Gastrocnemius medialis (tissue), 4 donors: ENCODE measurements at places on chromosomes 2 and 18. TPM values are rescaled to one million over a fixed set of nuclear protein-coding genes. Genes with fewer than 3 reads are reported as not detected.

DNA sequence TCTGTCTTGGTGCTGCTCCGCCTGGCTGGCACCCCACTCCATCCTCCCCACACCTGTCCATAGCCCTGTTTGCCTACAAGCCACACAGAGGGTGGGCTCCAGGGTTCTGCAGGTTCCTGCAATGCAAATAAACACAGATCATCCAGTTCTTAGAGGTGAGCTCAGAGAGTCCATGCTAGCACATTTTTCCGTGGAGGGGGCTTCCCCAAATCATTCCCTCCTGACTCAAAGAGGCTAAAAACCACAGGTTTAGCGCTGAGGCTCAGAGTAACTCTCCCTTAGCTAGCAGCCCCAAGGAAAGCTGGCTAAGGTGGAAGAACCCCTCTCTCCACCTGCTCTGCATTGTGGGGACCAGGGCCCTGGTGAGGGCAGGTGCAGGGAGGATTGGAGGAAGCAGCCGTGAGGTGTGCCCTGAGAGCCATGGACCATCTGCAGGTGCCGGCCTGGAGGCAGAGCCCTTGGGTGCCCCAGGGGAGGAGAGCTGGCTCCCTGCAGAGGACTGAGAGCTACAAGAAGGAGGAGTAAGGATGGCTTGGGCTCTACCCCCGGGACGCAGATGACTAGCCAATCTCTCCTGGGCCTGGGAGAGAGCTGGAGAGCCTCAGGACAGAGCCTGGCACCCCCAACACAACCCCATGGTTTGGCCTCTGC, 23.8 kb upstream of the TEX44 start:
- DNase-seq: no peak

GRCh38 chr2:85755122-85756027, 1.6 kb downstream of the ATOH8 start:
- no peak for DNase-seq

- no peak for DNase-seq
Observed at GRCh38 chr18:24659827-24660720, 199.6 kb downstream of the HRH4 start.

DNA sequence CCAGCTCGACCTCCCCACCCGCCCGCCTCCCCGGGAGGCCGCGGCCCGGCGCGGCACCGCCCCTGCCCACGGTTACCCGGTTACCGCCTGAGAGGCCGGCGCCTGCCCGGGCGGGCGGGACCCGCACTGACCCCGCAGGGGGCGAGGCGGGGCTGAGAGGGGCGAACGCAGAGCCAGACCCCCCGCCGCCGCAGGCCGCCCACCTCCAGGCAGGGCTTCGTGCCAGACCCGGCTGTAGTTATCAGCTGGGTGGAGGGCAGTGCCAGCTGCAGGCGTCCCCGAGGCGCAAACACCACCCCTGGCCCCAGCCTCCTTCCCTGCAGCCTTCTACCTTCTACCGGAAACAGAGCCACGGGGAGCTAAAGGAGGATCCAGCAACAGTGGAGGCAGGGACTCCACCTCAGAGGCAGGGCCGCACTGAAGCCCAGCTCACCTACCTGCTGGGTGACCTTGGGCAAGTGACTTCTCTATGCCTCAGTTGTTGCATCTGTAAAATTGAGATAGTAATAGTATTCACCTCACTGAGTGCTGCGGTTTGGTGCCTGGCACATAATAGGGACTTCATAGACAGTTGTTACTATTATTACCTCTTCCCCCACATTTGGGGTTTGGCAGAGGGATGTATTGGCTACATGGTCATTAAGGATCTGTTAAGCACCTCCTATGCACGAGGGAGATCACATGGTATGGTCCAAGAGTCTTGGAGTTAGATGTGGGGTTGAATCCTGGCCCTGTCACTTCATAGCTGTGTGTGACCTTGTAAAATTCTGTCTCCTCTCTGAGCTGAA, 231.6 kb upstream of the SMAD2 start:
- no peak for DNase-seq

DNA sequence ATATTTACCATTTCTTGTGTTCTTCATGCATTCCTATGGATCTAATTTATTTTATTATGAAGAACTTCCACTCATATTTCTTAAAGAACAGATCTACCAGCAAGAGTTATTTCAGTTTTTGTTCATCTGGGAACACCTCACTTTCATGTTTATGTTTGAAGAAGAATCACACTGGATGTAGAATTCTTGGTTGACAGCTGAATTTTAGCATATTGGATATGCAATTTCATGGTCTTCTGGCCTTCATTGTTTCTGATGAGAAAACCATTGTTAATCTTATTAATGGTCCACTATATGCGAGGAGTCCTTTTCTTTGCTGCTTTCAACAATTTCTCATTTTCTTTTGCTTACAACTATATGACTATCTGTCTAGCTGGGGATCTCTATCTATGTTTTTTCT, 189.2 kb downstream of the UXS1 start:
- DNase-seq: no peak

- no peak for DNase-seq
Observed at GRCh38 chr18:44411262-44411905, 269.3 kb upstream of the SETBP1 start.

GRCh38 chr2:168821577-168821976, 19.1 kb downstream of the NOSTRIN start:
- DNase-seq: no peak

GRCh38 chr2:228545748-228546145, 364.3 kb upstream of the SPHKAP start:
- DNase-seq: no peak

GRCh38 chr2:203728321-203728720, 21.9 kb downstream of the CD28 start:
- no peak for DNase-seq

DNA sequence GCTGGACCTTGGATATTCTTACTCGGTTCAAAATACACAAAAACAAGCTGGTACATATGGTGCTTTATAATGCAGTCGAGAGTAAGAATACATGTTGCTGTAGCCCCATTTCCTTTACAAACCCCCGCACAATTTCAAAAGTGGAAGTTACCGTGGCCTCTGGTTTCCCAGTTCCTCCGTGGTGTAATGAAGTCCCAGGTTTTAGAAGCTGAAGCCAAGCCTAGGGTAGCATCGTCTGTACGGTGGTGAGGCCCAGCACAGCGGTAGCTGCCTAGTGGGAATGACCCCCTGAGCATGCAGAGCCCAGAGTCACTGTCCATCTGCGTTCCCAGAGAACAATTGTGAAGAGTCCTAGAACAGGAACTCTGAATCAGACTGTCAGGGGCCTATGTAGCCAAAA, 171.8 kb downstream of the ASXL3 start:
- no peak for DNase-seq

DNA sequence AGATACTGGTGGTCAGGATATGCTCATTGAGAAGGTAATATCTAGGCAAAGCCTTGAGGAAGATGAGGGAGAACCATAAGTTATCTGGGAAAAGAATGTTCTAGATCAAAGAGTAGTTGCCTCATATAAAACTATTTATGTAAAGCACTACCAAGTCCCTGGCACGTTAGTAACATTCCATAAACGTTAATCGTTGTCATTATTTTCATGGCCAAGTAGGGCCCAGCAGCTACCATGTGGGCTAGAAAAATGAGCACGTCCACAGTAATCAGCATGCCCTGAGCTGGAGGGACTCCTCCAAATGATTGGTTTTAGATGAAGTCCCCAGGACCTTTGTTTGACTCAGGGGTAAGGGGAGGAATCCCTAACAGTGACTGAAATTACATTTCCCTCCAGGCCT, 32.7 kb upstream of the AFTPH start:
- no peak for DNase-seq

DNA sequence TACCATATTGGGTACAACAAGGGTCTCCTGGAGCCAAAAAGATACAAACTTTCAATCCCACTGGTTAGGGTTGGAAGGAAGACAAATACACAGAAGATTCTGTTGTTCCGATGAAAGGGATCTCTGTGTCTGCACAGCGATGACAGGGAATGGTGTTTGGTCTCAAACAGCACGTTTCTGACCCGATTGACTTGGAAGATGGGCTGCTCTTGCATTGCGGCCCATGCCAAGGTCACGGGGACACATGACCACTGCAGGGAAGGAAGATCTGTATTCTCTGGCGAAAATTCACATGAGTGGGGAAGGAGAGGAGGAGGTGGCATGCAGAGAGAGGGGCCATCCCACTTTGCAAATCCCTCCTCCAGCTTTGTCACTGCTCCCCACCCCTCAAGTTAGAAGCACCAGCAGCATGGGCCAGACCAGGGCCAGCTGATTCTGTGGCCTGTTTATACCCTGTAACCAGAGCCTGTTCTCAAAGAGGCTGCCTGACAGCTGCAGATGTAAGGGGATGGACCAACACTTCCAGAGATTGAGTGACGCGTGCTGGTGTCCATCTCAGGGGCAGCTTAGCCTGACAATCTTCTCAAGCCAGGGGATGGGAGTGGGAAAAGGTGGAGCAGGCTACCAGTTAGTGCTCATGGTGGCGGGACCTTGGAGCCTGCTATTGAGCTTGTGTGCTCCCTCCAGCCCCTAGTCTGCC, 57.2 kb downstream of the TNP1 start:
- peak; percentile 90 for DNase-seq

- no peak for DNase-seq
Observed at GRCh38 chr2:26818972-26819371, 29.0 kb upstream of the DPYSL5 start.

DNA sequence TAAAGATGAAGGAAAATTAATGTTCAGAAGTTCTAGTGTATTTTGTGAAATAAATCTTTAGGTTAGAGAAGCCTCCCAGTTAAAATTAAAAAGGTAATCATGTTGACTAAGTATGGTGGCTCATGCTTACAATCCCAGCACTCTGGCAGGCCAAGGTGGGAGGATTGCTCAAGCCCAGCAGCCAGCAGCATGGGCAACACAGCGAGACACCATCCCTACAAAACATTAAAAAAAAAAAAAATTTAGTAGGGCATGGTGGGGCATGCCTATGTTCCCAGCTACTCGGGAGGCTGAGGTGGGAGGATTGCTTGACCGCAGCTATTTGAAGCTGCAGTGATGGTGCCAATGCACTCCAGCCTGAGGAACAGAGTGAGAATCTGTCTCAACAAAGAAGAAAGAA, 17.9 kb downstream of the XPO1 start:
- DNase-seq: no peak

DNA sequence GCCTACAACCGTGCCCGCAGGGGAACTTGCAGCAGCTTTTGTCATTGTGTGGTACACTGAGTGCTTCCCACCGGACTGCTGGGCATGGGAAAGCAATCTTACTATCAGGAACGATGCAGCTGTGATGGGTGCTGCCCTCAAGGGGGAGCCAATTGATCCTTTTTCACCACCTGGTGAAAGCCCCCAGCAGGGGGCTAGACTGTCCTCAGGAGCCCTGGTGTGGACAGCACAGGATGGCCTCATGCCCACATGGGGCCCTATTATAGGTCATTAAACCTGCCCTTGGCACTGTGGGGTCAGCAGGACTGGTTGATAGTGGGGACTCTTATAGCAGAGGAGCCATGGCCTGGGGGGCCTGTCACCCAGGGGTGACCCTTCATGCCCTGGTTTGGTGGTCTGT, 172.2 kb downstream of the GLI2 start:
- no peak for DNase-seq

DNA sequence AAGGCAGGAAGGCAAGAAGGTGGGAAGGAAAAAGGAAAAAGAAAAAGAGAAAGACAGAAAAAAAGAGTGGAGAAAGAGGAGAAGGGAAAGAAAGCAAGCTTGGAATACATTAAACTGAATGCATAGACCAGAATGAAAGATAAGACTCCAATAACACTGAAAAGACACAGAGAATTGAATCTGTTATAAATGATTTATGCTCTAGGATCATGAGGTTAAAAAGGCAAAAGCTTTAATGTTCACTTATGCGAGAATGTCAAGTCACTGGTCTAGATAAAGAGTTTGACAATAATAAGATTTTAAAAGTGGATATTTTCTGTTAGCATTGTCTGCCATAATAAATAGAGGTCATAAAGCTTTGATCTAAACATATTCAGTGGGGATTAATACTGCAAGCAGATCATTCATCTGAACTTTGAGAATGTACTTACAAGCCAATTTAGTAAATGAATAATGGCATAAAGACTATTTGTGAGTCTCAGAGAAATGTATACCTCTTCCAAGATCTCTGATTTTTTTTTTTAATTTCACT, 1069.2 kb upstream of the SLC39A10 start:
- DNase-seq: no peak

GRCh38 chr2:111029181-111029927, 91.4 kb upstream of the BCL2L11 start:
- no peak for DNase-seq

DNA sequence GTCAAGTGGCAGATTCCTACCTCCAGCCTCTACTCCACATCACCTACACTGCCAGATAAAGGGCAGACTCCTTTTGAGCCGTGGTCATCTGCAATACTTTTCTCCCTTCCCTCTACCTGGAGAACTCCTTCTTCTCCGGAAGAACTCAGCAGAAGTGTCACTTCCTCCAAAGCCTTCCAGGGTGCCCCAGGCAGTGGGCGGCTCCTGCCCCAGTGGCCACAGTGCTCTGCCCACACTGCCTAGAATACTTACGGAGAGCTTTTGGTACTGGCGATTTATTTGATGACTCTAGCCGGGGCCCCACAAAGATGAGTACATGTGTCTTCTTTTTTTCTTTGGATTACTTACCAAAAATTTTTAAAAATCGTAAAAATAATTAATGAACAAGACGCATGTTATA, 39.7 kb downstream of the FOSL2 start:
- no peak for DNase-seq

DNA sequence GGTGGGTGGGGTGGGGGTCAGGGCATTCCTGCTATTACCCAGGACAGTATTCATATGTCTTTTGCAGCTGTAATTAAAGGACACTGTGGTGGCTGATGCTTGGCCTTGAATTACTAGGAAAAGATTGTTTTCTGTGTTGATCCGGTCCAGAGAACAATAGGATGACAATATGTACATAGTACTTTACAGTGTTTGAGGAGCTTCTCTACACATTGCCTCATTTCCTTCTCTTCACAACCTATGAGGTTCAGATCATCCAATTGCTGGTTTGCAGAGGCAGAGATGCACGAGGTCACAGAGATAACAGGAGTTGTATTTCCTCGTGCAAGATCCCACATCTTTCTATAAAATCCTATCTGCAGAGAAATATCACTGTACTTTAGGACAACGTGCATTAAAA, 119.5 kb downstream of the LIPG start:
- no peak for DNase-seq

ARHGAP28 gene
- total RNA-seq: 7.5 TPM

SIX2 gene
- 65.5 TPM for total RNA-seq

FAM228A gene
- total RNA-seq: 0.41 TPM

CXCR1 gene
- total RNA-seq: not detected

NCKAP5 gene
- 0.55 TPM for total RNA-seq

ERMN gene
- total RNA-seq: not detected

SNRPD1 gene
- total RNA-seq: 12.5 TPM

IL36B gene
- total RNA-seq: not detected

NT5DC4 gene
- total RNA-seq: not detected

IL36G gene
- not detected for total RNA-seq
